ENCODE measurements at places on chromosomes 2 and 18.

GRCh38 chr2:13114391-13114790, 397.7 kb downstream of the TRIB2 start:
- DNase-seq = no peak

DNA sequence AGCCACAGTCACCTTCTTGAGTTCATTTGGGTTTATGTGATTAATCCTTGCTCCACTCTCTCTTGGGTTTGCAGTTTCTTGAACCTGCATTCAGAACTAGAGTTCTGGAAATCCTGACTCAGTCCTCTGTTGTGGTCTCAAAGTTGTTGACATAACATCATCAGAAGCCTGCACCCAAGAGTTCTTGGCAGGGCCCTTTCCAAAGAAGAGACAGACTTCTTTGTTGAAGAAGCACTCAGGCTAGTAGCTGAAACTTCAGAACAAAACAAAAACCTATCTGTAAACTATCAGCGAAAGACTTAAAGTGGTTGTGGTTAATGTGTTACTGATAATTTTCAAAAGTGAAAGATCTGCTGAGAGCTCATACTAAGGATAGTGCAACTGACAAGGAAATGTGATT, 120.8 kb downstream of the FAM168B start:
- no peak for DNase-seq

- DNase-seq = no peak
Observed at GRCh38 chr2:15772681-15773080, 167.7 kb upstream of the MYCN start.

DNA sequence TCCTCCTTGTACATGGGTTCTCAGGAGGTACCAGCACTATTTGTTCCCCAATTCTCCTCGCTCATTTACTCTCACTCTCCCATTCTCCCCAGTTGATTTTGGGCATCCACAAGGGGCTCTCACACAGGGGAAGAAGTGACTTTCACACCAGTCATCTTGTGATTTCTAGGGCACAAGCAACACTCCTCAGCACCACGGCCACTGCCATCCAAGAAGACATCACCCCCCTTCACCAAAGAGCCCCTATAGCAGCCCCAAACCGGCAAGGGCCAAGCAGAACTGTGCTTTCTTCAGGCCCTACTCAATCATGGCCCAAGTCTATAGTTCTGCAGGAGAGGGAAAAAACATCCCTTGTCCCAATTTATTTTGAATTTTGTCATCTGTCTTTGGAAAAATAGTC, 209.2 kb upstream of the ARL4C start:
- no peak for DNase-seq

DNA sequence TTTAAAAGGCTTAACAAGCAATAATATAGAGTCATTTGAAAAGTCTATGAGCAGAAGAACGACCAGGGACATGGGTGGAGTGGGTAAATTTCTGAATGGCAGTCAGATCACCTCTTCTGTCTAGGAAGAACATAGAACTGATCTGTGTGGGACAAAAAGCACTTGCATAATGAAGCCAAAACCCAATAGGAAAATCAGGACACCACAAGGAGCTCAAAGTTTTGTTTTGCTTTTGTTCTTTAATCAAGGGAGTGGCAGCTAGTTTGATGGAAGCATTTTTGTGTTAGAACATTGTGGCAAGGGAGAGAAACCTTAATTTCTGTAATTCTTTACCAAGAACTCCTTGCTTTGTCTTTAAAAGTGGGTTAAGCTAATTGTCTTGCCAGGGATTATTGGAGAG, 240.2 kb upstream of the TANK start:
- no peak for DNase-seq

- DNase-seq = no peak
Observed at GRCh38 chr2:60095202-60095815, 458.1 kb downstream of the BCL11A start.

DNA sequence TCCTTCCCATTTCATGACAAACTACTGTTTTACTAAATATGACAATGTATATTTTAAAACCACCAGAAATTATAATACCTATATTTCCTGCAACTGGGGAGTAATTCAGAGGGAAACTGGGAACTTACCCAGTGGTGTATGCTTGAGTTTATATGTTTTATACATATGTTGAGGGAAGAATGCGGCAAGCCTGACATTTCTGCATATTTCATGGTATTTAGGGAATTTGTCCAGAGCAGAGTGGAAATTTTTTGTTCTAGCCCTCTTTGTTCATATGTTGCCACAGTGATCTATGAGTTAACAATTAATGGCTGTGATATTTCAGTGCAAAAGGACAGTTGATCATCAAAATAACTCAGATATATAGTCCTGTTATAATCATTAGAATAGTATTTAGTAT, 230.8 kb upstream of the VWC2L start:
- DNase-seq = no peak

DNA sequence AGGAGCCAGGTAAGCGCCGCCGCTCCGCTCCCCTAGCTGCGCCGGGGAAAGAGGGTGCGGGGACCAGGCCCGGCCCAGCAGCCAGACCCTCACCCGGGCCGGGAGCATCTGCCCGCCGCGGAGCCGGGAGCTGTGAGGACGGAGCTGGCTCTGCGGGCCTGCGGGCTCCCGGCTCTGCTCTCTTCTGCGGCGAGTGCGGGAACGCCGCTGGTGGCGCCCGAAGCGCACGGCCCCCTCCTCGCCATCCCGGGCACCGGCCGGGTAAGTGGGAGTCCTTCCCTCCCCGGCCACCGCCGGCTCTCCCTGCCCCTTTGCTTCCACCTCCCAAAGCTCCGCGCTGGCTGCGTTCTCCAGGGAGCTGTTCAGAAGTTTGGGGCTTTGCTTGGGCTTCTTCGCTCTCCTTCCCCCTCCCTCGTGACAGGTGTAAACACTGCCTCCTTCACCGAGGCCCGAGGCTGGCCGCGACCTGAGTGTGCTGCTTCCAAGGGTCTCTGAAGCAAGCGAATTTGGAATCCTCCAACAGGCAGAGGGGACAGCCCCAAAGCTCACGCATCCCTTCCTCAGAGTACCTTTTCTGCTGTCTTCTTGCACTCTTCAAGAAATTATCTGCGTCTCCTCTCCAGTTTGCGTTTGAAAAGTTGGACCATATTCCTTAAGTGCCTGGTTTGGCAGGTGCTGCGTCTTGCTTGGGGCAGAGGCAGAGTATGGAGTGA, 632 bp downstream of the AFTPH start:
- no peak for DNase-seq

DNA sequence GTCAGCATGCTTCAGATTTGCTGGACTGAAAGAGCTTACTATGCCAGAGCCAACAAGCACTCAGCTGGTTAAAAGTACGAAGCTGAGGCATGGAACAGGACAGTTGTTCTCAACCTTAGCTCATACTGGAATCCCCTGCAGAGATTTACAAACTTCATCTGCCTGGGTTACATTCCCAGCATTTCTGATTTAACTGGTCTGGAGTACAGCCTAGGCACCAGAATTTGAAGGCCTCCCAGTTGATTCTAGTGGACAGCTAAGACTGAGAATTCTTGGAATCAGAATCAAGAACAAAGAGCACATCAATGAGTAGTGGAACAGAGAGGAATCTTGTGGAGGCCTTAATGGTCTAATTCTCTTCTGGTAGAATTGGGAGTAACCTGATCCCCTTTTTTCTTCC, 298.2 kb upstream of the NXPH2 start:
- DNase-seq = no peak

GRCh38 chr2:102033031-102033749, 41.4 kb downstream of the IL1R2 start:
- no peak for DNase-seq
